Cerebellum (tissue), 4 donors: ENCODE measurements at places on chromosomes 7 and 10. TPM values are rescaled to one million over a fixed set of nuclear protein-coding genes. Genes with fewer than 3 reads are reported as not detected.
A peak's percentile ranks its signal among the peaks of the same experiment; 100 is the strongest.

- DNase-seq: no peak
Measured at GRCh38 chr7:47982610-47983009, 3.2 kb upstream of the HUS1 start.

Gene FAM20C
- total RNA-seq: 19.8 TPM

- DNase-seq: no peak
Measured at GRCh38 chr7:70266186-70266585, 667.9 kb downstream of the AUTS2 start.

DNA sequence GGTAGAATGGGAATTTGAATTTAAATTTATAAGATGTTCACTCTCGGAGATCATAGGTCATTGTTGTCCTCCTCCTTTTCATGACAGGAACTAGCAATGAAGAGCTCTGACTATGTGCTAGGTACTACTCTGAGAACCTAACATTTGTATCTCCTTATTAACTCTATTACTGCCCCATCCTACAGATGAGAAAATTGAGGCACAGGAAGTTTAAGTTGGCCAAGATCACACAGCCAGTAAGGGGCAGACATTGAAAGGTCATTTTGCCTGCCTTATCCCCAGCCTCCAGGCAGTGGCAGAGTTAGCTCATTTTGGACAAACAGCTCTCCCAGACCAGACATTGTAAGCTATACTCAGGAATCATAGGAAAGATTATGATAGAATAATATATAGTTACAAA is 6.0 kb downstream of the SRGN start:
- no peak for DNase-seq

Gene POLR2J2
- total RNA-seq: 15.3 TPM

Gene PARP12
- total RNA-seq: 8.1 TPM

- peak; percentile 10 for DNase-seq
Measured at GRCh38 chr10:72610466-72610865, 15.4 kb downstream of the MICU1 start.

DNA sequence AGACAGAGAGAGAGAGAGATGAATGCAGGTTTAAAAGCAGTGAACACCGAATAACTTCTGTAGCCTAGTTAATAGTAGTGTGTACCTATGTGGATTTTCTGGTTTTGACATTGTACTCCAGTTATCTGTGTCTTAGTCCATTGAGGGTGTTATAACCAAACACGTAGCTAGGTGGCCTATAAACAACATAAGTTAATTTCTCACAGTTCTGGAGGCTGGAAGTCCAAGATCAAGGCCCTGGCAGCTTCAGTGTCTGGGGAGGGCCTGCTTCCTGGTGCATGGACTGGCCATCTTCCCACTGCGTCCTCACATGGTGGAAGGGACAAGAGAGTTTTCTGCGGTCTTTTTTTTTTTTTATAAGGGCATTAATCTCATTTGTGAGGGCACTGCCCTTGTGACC is 23.5 kb downstream of the AOC1 start:
- DNase-seq: no peak

Gene CUZD1
- 0.91 TPM for total RNA-seq

DNA sequence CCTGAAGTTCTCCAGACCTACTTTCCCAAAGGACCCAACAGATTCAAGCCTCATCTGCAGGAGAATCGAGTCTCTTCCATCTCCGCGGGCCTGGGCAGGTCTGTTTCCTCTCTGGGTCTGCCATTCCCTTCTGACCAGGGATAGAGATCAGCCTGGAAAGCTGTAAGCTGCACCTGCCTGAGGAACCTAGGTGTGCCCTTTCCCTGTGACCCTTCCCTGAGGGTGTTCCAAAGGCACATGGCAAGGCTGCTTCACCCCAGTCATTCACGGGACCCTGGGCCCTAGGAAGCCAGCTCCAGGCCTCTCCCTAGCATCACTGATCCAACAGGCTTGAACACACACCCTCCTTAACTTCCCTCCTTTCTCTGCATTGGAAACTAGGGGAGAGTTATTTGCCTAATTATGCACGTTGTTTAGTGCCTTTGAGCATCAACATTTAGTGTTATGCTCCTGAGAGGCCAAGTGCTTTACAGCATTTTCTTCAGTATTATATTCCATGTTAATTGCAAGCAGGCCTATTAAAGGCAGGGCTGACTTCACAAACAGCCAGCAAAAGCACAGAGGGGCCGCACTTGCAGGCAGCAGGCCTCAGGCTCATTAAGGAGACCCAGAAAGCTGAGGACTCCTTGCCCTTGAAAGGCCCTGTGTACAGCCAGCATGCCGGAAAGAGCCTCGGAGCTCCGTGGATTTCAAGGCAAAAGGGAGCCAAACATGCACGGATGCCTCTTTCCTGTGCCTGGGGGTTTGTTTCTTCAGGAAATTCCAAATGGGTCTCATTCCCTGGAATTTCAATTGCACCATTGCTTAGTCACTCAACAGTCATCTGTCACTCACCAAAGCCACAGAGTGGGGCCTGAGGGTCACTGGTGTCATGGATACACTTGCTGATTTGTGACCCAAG is 91.0 kb upstream of the FAM20C start:
- DNase-seq: no peak

Gene CPXM2
- total RNA-seq: 1.8 TPM

DNA sequence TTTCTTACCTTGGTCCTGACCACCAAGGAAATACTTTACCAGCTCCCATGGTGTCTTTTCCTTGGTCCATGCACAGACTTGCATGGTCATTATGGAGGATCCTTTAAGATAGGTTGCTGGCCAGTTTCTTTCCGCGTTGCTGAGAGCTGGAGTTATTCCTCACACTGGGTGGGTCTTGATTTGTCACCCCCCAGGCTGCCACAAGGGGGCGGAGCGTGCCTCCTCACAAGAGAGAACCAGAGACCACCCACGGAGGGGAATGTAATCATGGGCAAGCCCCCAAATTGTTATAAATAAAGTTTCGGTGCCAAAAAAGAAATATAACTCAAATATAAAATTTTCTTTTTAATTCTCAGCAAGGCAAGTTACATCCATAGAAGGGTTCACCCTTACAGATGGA is 10.5 kb upstream of the TRIM24 start:
- DNase-seq: no peak

Gene PRSS2
- total RNA-seq: not detected

Gene PNLIPRP2
- total RNA-seq: not detected

- DNase-seq: no peak
Measured at GRCh38 chr7:129643550-129644170, 32.1 kb downstream of the NRF1 start.

GRCh38 chr7:45983720-45984255 is 62.7 kb upstream of the IGFBP3 start:
- no peak for DNase-seq
